Stimulated activated CD4-positive, alpha-beta T cell treated with anti-CD3 and anti-CD28 coated beads, Interleukin-15, amount 100 ng/mL, for 1 hour (primary cell): ENCODE measurements at places on chromosomes 3 and 15.

GRCh38 chr3:153574445-153574844 lies 412.4 kb downstream of the RAP2B start:
- no peak for DNase-seq

DNA sequence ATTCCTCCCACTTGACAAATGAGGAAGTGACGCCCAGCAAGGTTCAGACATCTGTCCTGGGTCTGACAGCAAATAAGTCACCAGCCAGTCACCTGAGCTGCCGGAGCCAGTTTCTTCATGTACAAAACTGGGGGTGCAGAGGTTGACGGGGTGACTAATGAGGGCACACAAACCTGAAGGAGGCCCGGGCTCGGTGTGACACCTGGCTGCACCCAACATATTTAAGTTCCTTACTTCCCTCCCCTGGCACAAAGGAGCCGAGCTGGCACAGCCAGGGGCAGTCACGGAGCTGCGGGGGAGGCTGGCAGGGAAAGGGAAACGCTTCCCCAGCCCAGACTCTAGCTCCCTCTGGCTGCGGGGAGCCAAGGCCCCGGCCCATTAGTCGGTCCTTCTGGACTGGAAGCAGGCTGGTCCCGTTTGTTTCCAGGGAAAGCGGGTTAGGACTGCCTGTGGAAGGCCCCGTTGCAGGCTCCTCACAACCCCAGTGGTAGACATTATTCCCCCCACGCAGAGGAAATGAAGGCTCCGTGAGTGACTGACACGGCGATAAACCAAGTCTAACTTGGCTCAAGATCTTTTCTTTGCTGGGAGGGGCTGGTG lies 2.3 kb downstream of the FBXL22 start:
- DNase-seq, result peak; percentile 24

GRCh38 chr15:38899300-38899699 lies 334.7 kb upstream of the RASGRP1 start:
- no peak for DNase-seq

- DNase-seq, result no peak
Observed at GRCh38 chr3:13881536-13882410, 1.9 kb upstream of the WNT7A start.

- DNase-seq, result no peak
Observed at GRCh38 chr15:98286200-98286599, 325.7 kb downstream of the ARRDC4 start.

DNA sequence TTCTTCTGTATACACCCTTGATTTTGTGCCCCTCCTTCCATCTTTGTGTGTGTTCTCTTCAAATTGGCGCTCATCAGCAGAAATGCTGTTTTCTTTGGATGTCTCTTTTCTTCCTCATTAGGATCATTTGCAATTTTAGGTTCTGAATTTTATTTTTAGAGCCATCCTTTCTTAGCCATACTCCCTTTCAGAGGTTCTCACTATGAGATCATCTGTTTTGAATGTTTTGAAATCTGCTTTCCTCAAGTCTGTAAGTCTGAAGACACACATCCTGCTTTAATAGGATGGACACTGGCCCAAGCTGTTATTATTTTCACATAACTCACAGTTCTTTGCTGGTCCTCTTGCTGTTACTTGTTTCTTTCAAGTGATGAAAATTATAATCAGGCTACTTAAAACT lies 124.8 kb downstream of the BDH1 start:
- DNase-seq, result no peak

- no peak for DNase-seq
Observed at GRCh38 chr3:138303474-138303873, 26.2 kb downstream of the NME9 start.

DNA sequence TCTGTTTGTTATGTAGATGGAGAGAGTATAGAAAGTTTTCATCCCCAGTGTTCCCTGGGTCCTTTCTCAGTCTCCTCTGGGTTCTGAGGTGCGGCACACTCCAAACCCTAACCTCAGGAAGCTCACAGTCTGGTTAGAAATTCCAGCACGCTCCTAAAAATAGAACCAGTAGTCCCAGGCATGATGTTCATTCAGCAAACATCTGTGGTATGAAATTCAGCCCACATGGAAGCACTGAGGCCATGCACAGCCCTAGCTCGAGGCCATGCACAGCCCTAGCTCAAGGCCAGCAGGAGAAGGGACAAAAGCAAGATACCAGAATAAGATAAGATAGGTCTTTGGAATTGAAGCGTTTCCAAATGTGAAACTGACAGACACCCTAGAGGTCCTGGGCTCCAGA lies 82.3 kb upstream of the OXTR start:
- no peak for DNase-seq

- DNase-seq, result no peak
Observed at GRCh38 chr3:24639061-24639460, 144.4 kb upstream of the THRB start.

DNA sequence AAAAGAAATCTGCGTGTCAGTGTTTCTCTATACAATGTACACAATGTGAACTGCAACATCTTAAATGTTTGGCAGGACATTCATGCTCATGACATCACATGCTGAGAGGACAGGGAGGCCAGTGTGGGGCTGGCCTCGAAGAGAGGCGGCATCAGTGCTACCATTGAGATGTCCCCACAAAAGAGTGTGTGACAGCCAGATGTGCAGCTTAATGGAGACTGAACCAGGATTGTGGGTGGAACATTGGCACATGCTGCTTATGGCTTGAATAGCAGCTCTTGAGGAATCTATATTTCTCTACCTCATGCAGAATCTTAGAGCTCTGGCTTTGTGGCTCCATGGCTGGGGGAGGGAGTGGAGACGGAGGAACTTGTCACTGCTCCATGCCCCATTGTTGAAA lies 18.5 kb downstream of the CLDN11 start:
- DNase-seq, result no peak

DNA sequence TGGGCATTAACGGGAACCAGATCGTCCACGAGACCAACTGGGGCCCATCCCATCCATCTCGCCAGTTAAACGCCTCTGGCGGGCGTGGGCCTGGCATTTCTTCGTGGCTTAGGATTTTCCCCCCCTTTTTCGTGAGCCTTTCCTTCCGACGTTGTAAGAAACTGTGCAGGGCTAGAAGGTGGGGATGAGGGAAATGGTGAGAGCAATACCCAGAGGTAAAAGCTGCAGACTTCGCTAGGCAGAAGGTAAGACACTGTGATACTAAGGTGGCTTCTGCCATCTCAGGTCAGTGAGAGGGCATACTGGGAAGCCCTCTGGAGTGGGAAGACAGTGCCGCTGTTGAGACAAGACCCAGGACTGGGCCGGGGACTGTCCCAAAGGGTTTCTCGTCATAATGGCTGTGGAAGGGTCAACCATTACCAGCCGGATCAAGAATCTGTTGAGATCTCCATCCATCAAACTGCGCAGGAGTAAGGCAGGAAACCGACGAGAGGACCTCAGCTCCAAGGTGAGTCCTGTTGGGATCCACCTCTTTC lies 666 bp downstream of the MAPKBP1 start:
- DNase-seq, result no peak

- DNase-seq, result no peak
Observed at GRCh38 chr3:123632161-123632655, 47.4 kb upstream of the HACD2 start.

DNA sequence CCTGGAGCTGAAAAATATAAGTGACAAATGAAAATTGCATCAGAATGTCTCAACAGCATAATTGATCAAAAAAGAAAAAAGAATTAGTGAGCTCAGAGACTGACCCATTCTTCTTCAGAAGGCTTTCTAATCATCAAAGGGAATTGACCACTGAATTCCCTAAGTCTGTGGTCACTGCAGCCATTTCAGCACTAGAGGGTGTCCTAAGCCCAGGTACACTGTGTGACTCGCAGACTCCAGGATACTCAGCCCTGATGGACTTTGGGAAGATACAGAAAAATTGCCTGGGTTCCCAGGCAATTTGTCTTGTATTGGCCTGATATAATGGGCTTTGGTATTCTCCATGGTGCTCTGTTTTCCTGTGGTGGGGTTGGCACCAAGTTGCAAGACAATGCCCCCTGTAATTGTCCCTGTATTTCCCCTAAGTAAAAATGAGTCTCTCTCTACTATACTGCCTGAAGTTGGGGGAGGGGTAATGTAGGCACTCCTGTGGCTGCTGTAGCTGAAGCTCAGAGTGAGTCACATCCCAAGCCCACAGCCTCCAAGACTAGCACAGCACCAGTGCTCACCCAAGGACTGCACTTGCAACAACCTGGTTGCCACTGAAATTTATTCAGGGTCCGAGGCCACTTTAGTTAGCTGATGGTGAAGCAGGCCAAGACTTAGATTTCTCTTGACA lies 256.0 kb upstream of the STAC start:
- DNase-seq, result no peak

DNA sequence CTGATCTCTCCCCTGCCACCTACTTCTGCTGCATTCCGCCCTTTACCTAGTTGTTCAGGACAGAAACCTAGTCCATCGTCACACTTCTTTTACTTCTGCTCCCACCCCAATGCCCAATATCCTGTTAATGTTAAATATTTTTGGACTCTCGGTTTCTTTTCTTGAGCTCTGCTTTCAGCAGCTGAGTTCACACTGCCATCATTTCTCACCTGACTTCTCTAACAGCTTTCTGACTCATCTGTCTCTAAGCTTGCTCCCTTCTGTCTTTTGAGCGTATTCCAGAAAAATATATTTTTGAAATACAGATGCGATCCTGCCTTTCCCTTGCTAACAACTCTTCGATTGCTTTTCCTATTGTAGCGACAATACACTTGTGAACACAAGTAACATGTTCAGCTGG lies 183.4 kb downstream of the KLHL25 start:
- DNase-seq, result no peak

- DNase-seq, result no peak
Observed at GRCh38 chr3:151393941-151394340, 9.4 kb upstream of the P2RY12 start.

- DNase-seq, result no peak
Observed at GRCh38 chr3:170506556-170506955, 79.3 kb downstream of the SLC7A14 start.

- no peak for DNase-seq
Observed at GRCh38 chr3:111874177-111874820, 15.2 kb downstream of the PHLDB2 start.

DNA sequence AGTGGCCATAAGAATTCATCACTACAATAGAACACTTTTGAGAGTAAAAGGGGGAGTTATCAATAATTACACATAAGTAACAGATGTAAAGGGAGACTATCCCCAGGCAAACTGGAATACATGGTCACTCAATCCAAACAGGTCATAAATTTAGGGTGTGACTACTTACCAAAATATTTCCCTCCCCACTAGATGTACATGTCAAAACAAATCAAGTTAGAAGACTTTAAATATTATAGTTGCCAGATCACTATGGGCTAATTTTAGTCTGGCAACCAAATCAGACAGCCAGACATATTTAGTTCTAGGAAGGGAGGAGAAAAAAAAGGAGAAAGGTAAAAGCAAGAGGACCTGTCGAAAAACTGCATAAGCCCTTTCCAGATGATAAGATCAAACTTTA lies 23.1 kb downstream of the SLC24A5 start:
- no peak for DNase-seq

DNA sequence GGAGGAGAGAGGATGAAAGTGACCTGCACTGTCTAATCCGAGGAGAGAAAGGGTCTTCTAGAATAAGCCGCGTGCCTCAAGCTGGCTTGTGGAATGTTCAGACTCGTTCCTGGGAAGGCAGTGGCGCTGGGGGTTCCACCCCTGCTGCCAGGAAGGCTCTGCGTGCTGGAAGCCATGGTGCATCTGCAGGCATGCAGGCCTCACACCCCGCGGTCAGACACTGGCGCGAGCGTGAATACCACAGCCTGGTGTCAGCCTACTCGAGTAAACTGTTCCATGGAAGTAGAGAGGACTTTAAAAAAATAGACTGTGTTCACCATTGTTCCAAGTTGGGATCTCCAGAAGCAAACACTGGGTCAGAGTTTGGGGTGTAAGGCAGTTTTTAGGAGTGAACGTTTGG lies 25.9 kb upstream of the GABRG3 start:
- no peak for DNase-seq

DNA sequence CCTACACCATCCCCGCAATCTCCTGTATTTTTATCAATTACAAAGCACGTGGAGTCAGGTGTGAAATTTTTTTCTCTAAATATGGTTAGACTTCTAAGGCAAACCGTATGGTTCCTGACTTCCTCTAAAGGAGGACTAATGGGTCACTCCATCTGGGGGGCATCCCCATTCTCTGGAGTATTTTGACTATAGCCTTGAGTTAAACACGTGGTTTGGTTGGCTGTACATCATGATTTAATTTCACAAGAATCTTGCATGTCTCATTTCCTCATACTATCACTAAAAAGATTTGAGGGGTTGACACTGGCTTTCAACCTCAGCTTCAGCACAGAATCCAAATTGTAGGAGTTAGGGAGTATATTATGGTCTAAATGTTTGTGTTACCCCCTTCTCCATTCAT lies 25.3 kb upstream of the ZNF770 start:
- DNase-seq, result no peak

GRCh38 chr15:77123854-77124253 lies 52.9 kb upstream of the TSPAN3 start:
- no peak for DNase-seq

DNA sequence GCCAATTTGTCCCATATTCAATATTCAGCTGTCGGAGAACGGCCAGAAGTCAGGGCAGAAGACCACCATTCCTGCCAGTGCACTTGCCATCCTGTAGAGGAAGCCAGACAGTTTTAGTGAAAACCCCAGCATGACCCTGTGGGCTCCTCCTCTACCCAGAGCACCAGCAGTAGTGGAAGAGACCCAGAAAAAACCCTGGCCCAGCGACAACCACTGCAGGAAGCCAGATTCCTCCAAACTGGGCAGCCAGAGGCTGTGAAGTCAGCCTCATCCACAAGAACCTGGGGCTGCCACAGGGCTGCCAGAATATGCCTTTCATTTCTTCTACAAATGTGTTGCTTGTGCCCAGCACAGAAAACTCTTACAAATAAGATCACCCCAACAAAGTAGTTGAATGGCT lies 67.3 kb downstream of the HMCES start:
- no peak for DNase-seq

- DNase-seq, result no peak
Observed at GRCh38 chr3:154970797-154971196, 109.3 kb upstream of the MME start.

- no peak for DNase-seq
Observed at GRCh38 chr3:159763011-159763601, 225.5 kb upstream of the IL12A start.

GRCh38 chr3:95055288-95055687 lies 992.4 kb downstream of the NSUN3 start:
- no peak for DNase-seq

- DNase-seq, result no peak
Observed at GRCh38 chr15:85976986-85977385, 102.7 kb upstream of the AGBL1 start.

GRCh38 chr3:23055733-23056376 lies 147.3 kb upstream of the UBE2E2 start:
- DNase-seq, result no peak

GRCh38 chr15:42313463-42313862 lies 40.2 kb upstream of the TMEM87A start:
- no peak for DNase-seq

DNA sequence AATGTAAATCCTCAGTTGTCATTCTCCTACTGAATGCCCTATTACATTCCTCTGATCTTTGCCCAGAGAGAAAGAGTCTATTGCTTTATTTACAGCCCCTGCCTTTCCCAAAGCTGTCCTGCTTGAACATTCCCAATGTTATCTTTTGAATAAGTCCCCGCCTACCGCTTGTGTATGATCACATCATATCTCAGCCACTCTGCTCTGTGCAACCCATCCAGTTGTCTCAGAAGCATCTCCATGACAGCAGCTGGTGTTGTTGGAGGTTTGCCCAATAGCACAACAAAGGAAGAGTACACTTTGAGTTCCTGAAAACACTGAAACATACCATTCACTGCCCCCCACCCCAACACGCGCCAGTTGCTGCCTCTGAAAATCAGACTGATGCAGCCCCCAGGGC lies 22.0 kb upstream of the FAM3D start:
- DNase-seq, result no peak
